Activated CD4-positive, alpha-beta T cell treated with anti-CD3 and anti-CD28 coated beads for 24 hours (primary cell): ENCODE measurements at places on chromosomes 12 and 14.

DNA sequence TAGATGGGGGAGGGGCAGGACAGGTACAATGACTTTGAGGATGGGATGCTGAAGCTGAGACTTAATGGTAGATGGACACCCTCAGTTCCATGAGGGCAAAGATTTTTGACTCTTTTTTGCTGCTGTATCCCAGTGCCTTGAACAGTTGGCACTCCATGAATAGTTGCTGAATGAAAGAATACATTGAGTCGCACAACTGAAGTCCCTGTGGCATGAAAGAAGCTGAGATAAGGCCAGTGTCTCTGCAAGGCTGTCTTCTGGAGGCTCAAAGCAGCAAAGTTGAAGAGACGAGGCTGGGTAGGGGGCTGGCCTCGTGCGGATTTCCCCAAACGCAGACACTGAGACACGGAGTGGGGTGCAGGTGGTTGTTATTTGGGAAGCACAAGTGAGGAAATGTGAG lies 179.3 kb downstream of the ADCK1 start:
- no peak for DNase-seq

GRCh38 chr12:115700896-115701465 lies 576.5 kb downstream of the MED13L start:
- DNase-seq = no peak

DNA sequence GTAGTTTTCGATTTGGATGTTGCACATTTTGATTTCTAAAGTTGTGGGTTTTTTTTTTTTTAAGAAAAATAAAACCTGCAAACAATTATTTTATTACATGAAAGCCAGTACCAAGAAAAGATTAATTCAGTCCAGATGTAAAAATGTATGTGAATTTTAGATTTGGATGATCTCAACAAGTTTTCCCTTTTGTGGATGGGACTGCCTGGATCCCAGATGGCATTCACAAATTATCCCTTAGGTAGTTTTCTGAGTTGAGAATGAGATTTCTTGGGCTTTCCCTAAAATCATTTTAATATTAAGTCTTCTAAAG lies 2.8 kb downstream of the FRMD6 start:
- no peak for DNase-seq

DNA sequence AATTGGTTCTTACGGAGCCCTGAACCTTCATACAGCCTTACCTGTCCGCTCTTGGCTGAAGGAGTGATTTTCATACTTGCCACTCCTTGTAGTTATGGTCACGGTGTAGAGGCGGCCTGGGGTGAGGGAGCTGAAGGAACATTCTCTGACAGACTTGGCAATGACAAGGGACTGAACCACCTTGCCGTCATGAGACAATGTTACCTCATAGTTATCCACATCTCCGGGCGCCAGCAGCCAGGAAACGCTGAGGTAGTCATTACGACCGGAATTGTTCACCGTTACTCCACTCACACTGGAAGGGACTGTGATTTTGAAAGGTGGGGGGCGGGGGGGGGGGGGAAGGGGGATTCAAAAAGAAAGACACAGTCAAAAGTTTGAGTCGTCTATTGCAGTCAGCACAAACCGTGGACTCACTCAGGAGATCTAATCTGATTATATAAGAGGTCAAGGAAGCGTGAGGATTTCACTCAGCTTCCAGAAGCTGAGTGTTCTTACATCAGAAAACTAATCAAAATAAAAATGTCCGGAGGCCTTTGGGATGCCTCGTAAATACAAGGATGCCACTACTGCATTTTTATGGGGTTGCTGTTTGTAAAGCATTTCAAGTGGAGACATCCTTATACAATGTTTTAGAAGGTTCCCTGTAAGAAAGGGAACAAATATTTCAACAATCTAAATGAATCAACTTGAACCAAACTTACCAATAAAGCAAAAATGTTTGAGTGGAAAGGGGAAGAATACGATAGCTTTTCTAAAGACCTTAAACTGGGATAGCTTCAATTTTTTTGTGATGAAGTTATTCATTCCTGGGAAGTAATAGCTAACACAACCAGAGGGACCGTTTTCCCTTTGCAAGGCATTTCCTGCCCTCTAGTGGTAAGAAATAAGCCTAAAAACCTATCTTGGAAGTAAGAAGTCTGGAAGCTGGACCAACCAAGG lies 60.6 kb downstream of the PTPRB start:
- no peak for DNase-seq

DNA sequence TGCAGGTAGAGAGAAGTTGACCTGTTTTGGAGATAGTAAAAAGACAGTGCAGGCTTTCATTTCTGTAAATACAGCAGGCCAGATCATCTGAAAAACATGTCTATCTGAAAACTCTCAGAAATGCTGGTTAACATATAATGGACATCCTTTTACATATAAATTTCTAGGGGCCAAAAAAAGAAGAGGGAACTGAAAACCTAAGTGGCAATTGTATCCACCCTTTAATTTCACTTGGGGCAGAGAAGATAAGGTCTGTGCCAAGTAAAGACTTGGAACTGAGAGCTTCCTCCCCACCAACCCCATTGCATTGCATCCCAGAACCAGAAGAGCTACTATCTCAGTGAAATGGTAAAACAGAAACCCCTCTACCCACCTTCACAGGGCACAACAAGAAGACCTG lies 141.0 kb downstream of the SRGAP1 start:
- no peak for DNase-seq

DNA sequence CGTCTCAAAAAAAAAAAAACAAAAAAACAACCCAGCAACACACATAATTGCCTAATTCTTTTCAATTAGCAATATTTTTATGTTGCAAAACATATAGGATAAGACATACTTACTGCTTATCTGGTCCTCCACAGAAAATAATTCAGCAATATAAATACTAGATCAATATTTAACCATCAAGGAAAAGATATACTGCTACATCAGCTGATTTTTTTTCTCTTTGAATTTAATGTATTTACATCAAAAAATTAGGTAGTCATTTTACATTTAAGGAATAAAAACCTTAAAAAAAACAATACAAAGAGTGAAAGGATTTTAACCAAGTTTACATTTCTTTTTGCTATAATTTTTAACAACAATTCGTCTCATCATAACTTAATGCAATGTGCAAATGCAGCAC lies 28.1 kb downstream of the SPTSSA start:
- DNase-seq = no peak

- DNase-seq = no peak
These were observed 22.6 kb upstream of the SLC10A1 start for GRCh38 chr14:69819607-69820006.

DNA sequence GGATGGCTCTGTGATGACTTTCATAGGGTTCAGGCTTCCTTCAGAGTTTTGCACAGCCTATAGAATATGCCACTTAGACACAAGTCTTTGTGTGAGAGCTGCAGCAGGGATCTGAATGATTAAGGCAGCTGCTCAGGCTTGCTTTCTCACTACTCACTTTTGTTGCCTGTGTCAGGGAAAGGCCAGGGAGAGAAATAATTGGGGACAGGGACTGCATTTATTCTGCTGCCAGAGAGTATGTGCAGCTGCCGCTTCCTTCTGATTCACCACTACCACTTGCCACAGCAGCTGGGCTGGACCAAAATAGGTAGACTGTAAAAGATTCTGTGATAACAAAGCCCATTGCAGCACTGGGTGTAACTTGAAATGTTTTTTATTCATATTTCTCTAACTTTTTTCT lies 49.7 kb downstream of the TRMT5 start:
- no peak for DNase-seq

DNA sequence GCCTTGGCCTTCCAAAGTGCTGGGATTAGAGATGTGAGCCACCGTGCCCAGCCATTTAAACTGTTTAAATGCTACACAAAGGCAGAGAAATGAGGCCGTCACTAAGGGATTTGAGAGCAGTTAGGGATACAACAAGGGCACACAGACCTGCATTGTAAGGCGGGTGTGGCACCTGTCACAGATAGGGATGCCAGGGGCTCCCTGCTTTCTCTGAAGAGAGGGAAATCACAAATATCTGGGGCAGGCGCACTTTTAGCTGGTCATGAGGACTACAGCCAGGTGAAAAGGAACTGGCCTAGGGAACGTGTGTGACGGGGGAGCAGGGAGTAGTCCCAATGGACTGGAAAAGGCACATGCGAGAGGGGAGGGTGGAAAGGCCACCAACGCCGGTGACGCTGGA lies 9.7 kb downstream of the SSH1 start:
- no peak for DNase-seq

DNA sequence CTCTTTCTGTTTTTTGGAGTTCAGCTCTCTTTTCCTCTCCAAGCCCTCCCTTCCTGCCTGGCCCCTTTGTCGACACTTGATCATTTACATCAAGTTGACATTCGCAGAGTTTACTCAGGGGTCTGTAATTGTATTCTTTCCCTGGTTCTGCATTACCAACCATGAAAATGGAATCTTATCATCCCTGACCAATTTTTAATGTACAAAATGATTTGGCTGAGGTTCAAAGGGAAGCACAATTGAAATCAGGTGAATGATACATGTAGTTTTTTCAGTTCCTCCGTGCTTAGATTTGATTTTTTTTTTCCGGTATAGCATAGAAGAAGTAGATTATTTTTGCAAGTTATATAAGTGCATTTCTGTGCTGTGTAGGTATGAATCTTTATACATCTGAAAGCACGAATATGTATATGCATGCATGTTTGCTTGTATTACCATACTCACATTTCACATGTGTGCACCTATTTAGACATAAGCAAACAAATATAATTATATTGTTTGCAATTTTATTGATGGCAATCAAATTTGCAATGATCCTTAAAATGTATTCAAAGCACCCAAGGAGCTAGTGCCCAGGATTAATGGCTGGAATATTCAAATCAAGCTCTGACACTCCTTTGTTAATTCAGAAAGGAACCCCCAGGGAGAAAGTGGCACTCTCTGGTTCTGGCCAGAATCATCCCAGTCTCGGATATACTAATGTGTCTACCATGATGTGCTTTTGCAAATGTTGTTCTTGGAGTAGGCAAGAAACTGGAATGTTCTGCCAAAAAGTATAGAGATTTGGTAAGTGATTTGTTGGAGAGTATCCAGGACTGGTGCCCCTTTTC lies 189.3 kb downstream of the VRK1 start:
- no peak for DNase-seq

- no peak for DNase-seq
These were observed 30.0 kb downstream of the DTX1 start for GRCh38 chr12:113086249-113087164.

DNA sequence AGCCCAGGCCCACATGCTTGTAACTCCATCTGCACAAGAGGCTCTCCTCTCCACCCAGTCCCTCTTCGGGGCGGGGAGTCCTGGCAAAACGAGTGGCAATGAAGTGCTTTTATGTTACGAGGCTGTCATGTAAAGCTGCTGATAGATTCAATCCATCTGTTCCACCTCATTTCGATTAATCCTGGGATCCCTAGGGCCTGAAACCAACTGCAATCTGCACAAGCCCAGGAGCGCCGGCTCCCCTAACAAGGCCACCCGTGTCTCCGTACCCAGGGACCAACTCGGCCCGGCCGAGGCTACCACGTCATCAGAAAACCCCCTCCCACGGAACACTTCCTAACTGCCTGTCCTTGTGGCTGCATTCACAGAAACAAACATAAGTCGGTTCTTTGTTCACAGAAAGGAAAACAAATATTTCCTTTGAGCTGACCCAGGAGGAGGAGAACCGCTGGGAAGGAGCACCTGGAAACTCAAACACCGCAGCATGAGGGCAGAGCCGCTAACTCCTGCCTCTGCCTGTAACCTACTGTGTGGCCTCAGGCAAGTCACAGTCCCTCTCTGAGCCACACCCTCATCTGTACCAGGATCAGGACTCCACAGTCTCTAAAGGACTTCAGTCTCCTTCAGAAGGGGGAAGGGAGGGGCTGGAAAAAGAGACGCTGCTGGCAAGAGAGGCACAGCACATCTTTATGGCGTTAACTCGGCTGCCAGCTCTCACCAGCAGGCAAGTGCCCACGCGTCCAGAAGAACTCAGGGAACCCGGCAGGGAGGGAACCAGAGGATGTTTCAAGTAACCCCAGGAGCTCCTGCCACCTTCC lies 47.8 kb downstream of the CCDC88C start:
- no peak for DNase-seq

- no peak for DNase-seq
These were observed 43.3 kb upstream of the NPFF start for GRCh38 chr12:53550595-53550994.

DNA sequence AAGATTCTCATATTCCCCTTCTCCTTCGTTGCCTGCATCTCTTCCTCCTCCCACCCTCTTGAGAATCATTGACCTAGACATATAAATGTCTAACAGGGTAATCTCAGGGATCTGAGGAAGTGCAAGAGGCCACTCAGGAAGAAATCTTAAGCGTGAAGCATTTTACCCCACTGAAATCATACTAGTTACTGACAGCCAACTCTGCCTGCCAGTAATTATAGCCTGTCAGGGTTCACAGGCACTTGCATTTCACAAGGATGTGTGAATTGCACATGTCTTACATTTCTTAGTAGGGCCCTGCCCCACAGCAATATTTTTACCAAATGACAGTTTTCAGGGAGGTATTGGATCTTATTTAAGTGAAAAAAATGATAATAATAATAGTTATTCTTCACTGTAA lies 127.2 kb downstream of the SLC15A5 start:
- no peak for DNase-seq

- DNase-seq = no peak
These were observed 10.0 kb downstream of the DDX51 start for GRCh38 chr12:132133952-132134652.

- no peak for DNase-seq
These were observed 6.0 kb downstream of the CGRRF1 start for GRCh38 chr14:54515670-54516069.
